Uterus (tissue), 4 donors: ENCODE measurements at places on chromosomes 5 and 9. TPM values are rescaled to one million over a fixed set of nuclear protein-coding genes. Genes with fewer than 3 reads are reported as not detected.
A peak's percentile ranks its signal among the peaks of the same experiment; 100 is the strongest.

- DNase-seq = no peak
These were observed 621 bp upstream of the GCNT4 start for GRCh38 chr5:75053054-75053303.

DNA sequence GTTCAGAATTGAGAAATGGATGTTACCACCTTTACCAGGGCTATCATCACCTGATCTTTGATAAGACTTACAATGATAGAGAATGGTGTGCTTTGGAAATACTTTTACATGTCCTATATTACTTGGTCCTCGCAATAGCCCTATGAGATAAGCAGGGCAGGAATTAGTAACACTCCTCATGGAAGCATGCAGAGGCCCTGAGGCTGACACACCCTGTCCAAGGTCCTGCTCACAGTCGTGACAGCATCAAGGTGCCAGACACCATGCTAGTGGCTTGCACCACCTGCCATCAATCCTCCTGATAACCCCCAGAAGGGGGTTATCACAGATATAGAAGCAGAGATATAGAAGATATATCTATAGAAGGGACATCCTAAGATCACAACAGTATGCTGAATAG lies 216.8 kb upstream of the TBC1D2 start:
- DNase-seq = no peak

GRCh38 chr9:115328677-115329076 lies 210.7 kb upstream of the TNC start:
- no peak for DNase-seq

GRCh38 chr9:102087141-102087540 lies 348.7 kb upstream of the GRIN3A start:
- no peak for DNase-seq

DNA sequence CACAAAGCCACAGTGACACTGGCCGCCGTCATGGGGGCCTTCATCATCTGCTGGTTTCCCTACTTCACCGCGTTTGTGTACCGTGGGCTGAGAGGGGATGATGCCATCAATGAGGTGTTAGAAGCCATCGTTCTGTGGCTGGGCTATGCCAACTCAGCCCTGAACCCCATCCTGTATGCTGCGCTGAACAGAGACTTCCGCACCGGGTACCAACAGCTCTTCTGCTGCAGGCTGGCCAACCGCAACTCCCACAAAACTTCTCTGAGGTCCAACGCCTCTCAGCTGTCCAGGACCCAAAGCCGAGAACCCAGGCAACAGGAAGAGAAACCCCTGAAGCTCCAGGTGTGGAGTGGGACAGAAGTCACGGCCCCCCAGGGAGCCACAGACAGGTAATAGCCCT lies 26.1 kb downstream of the HRH2 start:
- no peak for DNase-seq

DNA sequence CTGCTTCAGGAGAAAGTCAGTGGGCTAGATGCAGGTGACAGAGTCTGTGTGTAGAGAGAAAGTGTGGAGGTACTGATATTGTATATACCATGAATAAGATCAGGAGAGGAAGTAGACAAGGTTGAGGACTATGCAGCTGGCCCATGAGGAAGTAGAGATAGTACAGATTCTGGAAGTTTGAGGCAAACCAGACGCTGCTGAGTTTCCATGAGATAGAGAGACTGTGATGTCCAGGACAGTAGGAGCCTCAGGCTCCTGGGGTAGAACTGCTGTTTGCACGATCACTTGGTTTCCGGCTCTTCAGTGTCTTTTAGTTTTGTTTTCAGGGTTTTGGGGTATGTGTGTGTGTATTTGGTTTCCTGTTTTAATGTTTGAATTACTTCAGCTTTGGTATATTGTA lies 13.6 kb downstream of the OTULINL start:
- DNase-seq = no peak

DNA sequence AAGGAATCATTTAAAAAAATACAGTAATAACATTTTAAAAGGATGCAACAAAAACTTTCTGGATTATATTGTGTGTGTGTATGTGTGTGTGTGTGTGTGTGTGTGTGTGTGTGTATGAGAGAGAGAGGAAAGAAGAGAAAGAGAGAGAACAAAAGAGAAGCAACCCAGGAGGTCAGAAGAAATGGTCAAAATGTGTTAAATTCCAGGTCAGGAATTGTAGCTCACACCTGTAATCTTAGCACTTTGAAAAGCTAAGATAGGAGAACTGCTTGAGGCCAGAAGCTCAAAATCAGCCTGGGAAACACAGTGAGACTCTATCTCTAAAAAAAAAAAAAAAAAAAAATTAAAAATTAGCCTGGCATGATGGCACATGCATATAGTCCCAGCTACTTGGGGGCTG lies 311.8 kb upstream of the CDH12 start:
- no peak for DNase-seq

GRCh38 chr5:59709346-59709821 lies 184.1 kb downstream of the PDE4D start:
- DNase-seq = no peak

DNA sequence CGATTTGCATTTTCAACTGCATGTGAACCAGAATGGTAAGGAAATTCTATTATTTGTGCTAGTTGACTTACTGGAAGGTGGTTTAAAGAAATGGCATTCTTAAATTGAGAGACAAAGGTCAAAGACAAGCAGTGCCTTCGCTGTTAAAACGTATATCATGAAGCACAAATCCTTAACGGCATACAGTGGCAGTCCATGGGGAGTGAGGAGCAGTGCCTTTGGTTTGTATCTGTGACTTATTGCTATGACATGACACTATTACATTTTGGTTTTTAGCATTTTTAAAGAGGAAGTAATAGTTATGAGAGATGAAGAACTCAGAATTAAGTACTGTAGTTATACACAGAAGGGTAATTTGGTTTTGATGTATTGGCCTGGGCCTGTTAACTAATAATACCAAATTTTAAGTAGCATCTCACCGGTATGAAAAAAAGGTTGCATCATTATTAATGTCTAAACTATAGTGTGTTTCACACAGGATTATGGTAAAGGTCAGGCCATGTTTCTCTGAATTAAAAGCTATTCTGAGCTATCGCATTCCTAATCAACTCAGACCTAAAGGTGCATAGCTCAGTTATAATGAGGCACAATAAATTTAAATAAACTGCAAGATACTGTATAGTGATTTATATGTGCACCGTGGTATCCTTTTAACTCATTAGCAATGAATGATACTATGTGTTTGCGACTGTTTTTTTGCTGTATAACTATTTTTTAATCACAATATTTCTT lies 339.8 kb upstream of the ARRDC3 start:
- no peak for DNase-seq

GRCh38 chr9:132041798-132042197 lies 37.9 kb downstream of the MED27 start:
- no peak for DNase-seq

GRCh38 chr5:61569353-61569752 lies 237.3 kb downstream of the ZSWIM6 start:
- DNase-seq = no peak

GRCh38 chr5:59254055-59254687 lies 639.4 kb downstream of the PDE4D start:
- no peak for DNase-seq

GRCh38 chr9:137460363-137461315 lies 1.5 kb upstream of the NSMF start:
- peak; percentile 18 for DNase-seq

DNA sequence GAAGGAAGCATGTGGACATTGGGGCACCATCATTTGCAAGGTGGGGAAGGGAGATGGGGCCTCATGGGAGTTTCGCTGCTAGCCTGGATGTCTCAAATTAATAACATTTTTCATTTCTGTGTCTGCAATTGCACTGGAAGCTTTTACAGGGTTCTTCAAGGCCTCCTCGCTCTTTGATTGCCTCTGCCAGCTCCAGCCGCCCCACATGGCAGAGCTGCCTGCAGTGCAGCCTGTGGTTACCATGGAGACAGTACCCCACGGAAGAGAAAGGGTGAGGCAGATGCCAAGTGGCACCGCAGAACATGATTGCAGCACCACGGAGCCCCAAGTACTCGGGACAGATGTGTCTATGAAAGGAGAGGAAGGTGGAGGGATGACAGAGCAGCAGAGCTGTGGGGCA lies 25.4 kb downstream of the CTNND2 start:
- no peak for DNase-seq

DNA sequence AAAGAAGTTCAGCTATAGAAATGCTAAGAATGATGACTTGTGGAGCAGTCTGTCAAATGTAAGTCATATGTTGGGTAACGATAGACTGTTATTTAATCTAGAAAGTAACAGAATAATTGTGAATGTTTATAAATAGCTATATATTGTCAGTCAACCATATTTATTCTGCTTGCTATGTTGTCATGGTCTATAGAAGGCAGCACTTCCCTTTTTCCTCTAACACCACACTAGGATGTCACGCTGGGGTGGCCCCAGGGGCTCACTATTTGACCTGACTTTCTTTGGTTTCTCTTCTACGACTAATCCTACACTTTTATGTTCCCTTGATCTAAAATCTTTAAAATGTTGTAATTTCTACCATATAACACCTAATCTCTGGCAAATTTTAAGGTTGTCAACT lies 20.5 kb downstream of the ERAP2 start:
- DNase-seq = no peak

DNA sequence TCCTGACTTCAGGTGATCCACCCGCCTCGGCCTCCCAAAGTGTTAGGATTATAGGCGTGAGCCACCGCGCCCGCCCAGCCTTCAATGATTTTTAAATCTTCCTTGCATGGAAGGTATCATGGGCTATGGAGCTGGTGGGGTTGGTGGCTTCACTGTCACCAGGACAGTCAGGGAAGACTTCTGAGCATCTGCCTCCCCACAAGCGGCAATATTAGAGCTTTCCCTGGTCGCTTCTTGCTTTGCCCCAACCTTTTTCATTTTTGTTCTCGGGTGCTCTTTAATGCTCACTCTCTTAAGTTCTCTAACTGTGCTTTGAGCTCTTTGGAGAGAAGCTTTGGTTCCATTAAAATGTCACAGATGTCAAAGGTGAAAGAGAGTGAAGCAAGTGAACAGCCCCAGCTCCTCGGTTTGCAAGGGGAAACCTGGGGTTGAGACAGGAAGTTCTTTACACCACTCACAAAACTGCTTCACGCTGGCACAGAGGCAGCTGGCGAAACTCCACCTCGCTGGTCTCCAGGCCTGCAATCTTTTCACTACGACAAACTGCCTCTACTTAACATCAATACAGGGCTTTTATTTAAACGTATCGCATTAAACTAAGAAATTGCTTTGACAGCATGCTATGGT lies 142.5 kb upstream of the RETREG1 start:
- DNase-seq = no peak

DNA sequence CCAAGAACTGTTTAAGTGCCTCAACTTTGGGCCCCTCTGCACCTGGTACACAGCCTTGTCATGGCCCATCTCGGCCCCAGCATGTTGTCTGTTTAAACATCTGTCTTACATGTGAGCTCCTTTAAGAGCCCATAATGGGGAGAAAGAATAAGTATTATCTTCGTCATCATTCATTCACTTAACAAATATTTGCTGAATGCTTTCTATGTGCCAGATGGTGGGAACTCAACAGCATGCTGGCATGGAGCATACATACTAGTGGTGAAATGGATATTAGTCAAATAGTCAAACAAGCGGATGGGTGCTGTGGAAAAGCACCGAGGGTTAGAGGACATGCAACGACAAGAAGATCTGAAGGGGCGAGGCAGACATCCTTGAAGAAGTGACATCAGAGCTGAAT lies 54.5 kb downstream of the GABBR2 start:
- DNase-seq = no peak

- DNase-seq = no peak
These were observed 40.5 kb downstream of the BHMT start for GRCh38 chr5:79151942-79152671.

DNA sequence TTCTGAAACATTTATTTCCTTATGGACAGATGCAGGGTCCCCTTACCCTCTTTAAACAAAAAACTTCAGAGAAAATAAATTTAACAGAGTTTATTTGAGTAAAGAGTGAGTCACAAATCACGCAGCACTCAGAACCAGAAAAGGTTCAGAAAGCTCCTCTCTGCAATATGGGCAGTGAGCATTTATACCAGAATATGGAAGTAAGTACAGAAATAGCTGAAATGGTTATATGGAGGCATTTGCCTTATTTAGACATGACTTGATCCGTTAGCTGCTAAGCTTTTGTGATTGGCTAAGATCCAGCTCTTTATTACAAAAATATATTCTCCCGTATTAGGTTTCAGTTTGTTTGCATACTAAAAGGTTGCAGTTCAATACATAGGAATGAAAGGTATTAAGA lies 1554.1 kb downstream of the EFNA5 start:
- DNase-seq = no peak

Gene FGFR4
- 0.77 TPM for total RNA-seq

Gene EGFL7
- 1,791 TPM for total RNA-seq

Gene NDST1
- 10.9 TPM for total RNA-seq

Gene SLC6A3
- total RNA-seq = not detected

Gene PCDHGB7
- 7.1 TPM for total RNA-seq

Gene C5orf34
- total RNA-seq = 3.1 TPM

Gene TMEM252
- not detected for total RNA-seq

Gene ARL14EPL
- total RNA-seq = not detected

Gene ANKRD55
- not detected for total RNA-seq

Gene MAMDC4
- total RNA-seq = not detected

Gene SPINK4
- not detected for total RNA-seq
